GF-D8 (cell line): ENCODE measurements at places on chromosomes 3 and 15.

DNA sequence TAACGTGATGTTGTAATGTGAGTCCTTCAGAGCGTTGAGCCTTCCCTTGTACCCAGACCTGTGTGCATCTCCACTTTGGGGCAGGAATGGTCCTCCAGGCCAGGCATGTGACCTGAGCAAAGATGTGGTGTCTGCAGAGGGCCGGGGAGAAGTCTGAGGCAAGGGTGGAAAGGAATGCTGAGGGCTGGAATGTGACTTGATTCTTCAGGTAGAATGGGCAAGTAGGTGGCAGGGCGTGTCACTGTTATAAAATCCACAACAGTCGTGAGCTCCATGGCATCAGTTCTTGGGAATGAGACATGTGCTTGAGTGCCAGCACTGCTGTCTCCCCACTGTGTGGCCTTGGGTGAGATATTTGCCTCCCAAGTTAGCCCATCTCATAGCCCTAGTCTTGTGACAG is 24.0 kb upstream of the BSN start:
- no peak for DNase-seq

GRCh38 chr3:39267631-39268548 is 11.9 kb downstream of the CX3CR1 start:
- DNase-seq: no peak

DNA sequence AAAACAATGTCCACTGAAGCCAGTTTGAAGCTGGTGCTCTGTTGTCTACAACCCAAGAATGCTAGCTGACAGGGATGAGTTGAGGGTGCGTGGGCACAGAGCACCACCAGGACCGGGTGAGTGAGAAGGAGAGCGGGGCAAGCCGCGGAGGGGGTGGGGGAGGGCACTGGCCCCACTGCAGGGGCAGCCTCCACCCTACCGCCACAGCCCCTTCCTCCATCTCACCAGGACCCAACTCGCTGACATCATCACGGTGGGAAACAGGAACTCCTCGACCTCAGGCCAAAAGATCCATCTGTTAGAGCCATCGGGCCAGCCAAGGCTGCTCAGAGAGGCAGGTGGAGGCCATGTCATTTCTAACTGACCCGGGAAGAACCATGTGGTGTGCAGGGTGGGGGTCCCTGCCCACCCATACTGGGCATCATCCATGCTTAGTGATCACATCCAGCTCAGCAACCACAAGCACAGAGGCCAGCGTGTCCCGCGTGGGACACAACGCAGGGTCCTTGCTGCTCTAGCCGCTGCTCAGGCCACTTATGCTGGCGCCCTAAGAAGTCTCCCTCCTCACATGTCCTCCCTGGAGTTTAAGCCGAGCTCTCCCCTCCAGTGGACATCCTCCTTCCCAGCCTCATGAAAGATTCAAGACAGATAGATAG is 57.6 kb upstream of the GATA2 start:
- DNase-seq: no peak

GRCh38 chr3:134711284-134711683 is 60.5 kb upstream of the KY start:
- DNase-seq: no peak

- no peak for DNase-seq
Observed at GRCh38 chr3:84974347-84974746, 15.6 kb downstream of the CADM2 start.

DNA sequence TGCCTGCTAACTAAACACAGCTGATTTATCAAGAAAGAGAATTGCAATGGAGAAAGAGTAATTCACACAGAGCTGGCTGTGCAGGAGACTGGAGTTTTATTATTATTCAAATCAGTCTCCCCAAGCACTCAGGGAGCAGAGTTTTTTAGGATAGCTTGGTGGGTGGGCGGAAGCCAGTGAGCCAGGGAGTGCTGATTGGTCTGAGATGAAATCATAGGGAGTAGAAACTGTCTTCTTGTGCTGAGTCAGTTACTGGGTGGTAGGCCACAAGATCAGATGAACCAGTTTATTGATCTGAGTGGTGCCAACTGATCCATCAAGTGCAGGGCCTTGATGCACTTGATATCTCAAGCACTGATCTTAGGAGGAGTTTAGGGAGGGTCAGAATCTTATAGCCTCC is 891.9 kb upstream of the CADM2 start:
- DNase-seq: no peak

- DNase-seq: no peak
Observed at GRCh38 chr3:141915016-141915415, 38.6 kb downstream of the ATP1B3 start.

DNA sequence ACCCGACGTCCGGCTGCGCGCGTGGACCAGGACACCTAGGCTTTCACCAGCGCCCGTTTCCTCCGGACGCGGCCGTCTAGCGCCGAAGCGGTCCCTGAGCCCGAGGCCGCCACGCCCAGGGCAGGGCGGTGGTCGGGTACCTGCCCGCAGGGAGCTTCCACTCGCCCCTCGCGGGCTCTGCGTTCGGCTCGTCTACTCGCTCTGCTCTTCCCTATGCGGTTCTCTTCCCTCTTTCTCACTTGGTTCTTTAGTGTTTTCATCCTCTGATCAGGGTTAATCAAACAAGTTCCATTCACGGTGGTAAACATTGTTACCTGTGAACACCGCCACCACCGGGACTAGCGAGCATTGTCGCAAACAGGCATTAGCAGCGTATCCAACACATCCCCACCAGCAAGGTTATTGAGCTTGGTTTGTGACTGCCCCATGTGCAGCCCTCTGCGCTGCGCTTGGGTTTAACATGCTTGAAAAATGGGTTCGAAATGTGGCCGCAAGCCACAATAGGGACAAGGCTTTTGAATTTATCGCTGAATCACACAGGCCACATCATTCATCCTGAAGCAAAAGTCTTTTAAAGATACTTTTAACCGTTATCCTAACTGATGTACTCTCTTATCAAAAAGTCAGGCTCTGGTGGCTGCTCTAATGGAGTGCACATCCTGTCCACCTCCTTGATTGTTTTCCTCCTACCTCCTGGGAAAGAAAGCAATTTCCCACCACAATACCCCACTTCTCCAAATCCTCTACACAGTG is 843 bp upstream of the CD47 start:
- DNase-seq: no peak

- DNase-seq: no peak
Observed at GRCh38 chr15:99603828-99604227, 38.0 kb downstream of the MEF2A start.

DNA sequence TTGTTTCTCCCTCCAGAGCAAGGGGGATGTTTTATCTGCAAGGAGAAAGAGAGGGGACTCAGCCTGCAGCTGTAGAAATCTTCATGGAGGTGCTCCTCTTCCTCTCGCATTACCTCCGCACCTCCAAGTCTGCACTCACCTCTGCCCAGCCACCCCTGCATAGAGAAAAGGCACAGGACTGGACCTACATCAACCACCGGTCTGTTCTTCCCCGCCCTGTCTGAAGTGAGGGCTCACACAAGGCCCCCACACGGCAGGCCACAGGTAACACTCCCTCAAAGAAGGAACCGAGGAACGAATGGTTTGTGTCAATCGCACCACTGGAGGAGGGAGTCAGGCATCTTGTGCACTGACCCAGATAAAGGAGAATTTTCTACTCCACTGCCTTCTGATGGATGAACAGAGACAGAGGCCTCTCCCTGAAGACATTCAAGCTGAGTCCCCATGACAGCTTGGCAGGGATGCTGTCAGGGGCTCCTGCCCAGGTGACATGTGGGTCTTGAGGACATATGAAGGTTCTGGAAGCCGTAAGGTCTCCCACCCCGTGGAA is 260.3 kb downstream of the XXYLT1 start:
- DNase-seq: no peak

GRCh38 chr15:64640146-64640871 is 135.1 kb downstream of the RBPMS2 start:
- peak; percentile 61 for DNase-seq

DNA sequence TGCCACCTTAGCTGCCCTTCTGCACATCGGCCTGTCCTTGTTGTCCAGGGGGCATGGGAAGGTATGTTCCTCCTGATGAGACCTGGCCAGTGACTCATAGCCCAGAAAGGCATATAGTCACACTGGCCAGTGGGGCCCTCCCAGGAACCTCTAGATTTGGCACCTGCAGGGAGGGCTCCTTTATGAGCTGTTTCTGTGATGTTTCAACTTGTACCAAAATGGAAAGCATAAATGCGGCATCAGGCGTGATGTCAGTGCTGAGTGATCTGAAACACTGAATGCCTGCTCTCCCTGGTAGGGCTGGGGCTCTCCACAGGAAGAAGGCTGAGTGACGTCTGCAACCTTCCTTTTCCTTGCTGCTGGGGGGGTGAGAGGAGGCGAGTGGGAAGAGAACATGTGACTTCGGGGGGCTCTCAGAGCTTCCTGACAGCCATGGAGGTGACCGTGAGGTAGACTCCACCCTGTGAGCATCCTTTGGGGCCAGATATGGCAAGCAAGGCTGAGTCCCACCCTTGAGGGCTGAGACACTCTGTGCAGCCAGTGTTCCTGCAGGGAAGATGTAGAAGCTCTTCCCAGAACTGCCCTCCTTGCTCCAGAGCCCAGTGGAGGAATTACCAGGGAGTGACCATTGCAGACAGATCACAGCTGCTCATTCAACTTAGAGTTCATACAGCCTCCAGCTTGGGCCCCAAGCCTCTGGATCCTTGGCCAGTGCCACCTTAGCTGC is 37.1 kb upstream of the APEH start:
- DNase-seq: no peak

DNA sequence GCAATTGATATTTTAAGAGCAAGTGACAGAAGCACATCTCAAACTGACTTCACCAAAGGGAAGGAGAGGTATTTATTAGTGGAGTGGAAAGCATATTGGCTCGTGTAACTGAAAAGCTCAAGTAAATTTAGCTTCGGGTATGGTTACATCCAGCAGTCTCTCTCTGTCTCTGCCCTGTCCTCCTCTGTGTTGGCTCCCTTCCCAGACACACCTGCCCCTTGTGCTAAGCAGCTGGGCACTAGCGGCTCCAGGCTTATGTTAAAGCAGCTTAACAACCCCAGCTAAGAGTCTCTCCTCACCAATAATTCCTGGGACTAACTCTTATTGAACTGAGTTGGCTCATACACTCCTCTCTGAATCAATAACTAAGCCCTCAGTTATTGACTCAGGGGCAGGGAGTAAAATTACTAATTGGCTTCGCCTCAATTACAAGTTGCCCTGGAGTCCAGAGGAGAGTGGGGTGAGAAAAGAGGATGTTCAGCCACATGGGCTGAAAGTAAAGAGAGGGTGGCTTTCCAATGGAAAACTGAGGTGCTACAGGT is 12.8 kb upstream of the SH3BP5 start:
- DNase-seq: no peak

DNA sequence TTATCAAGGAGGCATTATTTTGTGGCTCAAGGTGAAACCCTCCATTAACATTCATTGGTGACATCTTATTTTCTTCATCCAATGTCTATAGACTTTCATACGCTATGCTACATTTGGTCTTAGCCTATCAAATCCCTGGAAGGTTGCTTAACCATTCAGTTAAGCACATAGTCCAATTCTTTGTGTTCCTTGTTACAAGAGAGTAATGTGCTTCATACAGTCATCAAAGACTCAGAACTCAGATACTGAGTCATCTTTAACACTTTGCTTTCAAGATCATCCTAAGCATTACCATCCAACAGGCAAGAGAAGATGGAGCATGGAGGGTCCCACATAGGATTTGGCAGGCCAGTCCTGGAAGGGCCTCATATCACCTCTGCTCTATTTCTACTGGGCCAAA is 1202.1 kb downstream of the ROBO1 start:
- DNase-seq: no peak
